Kasumi-1 (cell line): ENCODE measurements at places on chromosomes 5 and 9.

- DNase-seq = peak; percentile 61
These were observed 23.1 kb downstream of the ADRB2 start for GRCh38 chr5:148849461-148849860.

GRCh38 chr5:151158287-151158661, 695 bp upstream of the ANXA6 start:
- DNase-seq = no peak

- peak; percentile 81 for DNase-seq
These were observed 746 bp downstream of the CAST start for GRCh38 chr5:96662725-96663518.

DNA sequence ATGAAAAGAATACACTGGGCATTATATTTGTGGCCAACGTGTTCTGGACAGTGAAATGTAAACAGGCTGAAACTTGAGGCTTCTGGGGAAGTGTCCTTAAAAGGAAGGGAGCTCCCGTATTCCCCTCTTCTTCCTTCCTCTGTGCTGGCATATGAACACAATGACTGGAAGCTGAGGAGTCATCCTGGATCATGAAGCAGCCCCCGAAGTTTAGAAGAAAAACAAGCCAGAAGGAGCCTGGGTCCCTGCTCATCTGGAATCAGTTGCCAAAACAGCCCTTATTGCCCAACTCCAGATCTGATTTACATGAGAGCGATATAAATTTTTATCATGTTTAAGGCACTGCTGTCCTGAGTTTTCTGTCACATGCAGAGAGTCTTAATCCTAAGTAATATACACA, 65.4 kb upstream of the SLC1A1 start:
- DNase-seq = no peak

DNA sequence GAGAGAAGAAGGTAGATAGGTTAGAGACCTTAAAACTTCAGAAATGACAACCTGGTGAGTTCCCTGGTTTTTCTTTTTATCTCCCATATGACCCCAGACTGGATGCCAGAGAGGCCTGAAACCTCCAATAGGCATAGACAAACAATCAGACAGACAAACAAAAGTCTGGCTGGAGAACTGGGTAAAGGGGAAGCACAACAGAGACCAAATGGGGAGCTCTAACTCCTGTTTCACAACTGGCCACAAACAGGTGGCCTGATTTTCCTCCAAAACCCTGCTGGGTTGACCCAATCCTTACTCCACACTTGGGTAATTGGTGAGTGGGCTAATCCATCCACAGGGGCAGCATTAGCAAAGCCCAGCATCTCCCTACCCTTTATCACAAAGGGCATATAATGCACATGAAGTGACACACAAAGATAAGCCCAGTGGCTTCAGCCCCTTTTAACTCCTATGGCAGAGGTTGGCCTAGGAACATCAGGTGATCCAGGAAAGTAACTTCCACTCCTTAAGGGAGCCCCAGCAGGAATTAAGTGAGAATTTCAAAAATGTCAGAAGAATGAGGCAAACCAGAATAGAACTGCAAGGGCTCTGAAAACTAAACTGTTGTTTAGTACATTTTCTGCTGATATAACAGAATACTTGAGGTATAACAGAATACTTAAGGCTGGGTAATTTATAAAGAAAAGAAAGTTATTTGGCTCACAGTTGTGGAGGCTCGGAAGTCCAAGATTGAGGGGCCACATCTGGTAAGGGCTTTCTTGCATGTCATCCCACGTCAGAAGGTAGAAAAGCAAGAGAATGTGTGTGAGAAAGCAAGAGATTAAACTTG, 60.9 kb upstream of the ROR2 start:
- DNase-seq = no peak

DNA sequence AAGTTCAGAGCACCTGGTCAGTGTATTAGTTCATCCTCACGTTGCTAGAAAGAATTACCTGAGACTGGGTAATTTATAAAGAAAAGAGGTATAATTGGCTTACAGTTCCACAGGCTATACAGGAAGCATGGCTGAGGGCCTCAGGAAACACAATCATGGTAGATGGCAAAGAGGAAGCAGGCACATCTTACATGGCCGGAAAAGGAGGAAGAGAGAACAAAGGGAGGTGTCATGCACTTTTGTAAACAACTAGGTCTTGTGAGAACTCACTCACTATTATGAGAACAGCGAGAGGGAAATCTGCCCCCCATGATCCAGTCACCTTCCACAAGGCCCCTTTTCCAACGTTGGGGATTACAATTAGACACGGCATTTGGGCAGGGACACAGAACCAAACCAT, 28.8 kb upstream of the CAVIN4 start:
- DNase-seq = peak; percentile 14

DNA sequence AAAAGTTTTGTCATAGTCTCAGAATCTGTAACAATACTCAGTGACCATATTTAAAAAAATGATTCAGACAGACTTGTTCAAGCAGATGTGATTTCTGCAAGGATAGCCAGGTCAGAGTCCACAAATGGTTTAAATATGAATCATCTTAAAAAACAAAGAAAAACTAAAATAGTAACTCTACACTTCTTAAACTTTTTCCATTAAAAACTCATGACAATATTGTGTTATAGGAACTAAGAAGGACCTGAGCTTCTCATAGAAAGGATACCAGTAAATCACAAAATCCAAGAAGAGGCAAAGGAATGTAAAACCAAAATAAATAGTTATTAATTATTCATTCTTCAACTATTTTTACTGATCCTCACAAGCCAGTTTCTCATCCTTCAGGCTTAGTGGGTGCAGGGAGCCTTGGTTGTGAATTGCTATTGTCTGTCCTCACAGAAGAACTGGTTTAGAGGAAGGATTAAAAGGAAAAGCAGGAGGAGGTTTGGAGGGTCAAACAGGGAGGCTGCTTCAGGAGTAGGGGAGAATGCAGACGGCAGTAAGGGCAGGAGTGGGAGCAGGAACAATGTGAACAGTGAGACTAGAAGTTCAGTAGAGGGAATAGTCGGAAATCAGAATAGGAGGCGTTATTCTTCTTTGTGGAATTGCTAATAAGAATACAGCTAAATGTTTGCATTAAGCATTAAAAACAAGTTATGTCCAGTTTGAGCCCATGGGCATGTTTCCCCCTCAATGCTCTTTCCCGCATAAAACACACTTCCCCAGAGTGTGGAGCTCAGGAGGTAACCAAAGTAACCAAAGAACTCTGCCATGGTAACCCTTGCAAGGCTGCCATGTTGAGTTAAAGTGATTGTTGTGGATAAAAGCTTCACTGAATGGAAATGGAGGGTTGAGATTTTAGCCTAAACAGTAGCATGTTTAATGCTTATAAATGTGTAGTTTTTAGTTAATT, 110.7 kb downstream of the CCDC192 start:
- DNase-seq = no peak

DNA sequence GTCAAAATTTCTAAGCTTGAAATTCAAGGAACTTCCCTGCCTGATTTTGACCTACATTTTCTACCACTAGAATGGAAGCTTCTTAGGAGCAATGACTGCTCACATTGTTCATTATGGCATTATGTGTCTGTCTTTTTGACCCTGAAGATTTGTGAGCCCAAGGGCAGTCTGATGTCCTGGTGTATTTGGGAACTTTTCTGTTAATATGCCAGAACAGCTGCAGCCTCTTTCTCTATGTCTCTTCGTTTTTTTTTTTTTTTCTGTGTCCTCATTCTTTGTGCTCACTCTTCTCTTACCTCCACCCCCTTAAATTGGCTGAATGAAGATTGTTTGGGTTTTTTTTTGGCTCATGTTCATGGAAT, 34.8 kb upstream of the TMC1 start:
- DNase-seq = no peak

- no peak for DNase-seq
These were observed 63.8 kb upstream of the ZNF462 start for GRCh38 chr9:106799152-106799551.

- DNase-seq = no peak
These were observed at the start of gene CCL28 for GRCh38 chr5:43412156-43412555. Gene CCL28, minus strand, starts transcription at chr5:43412391. Its CDS starts 75 bp downstream, at chr5:43412316.

- no peak for DNase-seq
These were observed 77.8 kb downstream of the C9orf153 start for GRCh38 chr9:86181379-86182315.

DNA sequence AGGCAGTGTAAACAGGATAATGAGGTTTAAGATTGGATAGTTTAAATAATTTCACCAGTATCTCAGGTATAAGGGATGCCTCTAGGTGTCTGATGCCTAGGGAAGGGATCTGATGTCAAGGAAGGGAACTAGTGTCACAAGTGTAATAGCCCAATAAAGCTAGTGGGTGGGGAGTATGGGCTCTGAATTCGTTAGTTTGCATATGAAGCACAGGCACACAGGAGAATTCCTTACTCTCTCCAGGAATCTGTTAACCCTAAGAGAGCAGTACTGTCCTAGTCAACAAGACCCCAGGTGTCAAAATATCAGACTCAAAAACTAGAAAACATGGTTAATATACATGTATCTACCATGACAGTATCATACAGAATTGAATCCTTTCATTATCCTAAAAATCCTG, 352.5 kb upstream of the CYLC2 start:
- DNase-seq = no peak

DNA sequence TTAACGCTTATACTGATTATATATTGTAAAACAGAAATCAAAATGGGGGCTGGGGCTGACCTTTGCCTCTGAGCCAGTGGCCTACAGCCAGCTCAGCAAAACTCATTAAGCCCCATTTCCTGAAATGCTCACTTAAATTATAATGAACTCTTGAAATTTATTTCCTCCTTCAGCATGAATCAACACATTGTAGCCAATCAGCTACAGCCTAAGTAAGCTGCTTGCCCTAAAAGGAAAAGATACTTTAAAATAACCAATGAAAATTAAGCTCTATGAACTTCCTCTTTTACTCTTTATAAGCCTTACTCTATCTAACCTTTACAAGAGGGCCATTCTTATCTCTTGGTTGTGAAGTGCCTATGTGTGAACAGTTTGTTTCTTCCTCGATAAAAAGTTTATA, 33.5 kb upstream of the SUB1 start:
- peak; percentile 9 for DNase-seq

- peak; percentile 81 for DNase-seq
These were observed 30.1 kb downstream of the QRFP start for GRCh38 chr9:130866474-130866965.

DNA sequence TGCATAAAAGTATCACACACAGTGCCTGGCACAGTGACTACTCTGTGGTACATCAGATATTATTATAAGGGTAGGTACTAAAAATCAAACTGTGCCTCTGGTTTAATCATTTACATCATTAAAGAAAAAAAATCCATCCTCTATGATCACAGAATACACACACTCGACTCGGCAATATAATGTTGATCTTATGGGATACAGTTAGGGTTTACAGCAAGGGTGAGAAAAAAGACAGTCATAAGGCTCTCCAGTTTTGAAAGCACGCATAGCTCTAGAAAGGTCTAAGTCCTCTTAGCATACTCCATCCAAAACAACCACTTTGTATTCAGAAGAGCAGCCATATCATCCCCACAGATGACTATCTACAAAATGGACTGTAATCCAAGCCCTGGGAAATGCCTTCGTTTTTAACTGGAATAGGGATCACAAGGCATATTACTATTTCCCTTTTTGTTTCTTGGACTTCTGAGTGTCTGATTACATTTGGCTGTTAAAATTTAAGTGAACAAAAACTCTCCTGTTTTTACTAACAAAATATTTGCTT, 26.6 kb downstream of the TRPM3 start:
- no peak for DNase-seq

GRCh38 chr5:13477118-13477737, 467.3 kb downstream of the DNAH5 start:
- DNase-seq = no peak

DNA sequence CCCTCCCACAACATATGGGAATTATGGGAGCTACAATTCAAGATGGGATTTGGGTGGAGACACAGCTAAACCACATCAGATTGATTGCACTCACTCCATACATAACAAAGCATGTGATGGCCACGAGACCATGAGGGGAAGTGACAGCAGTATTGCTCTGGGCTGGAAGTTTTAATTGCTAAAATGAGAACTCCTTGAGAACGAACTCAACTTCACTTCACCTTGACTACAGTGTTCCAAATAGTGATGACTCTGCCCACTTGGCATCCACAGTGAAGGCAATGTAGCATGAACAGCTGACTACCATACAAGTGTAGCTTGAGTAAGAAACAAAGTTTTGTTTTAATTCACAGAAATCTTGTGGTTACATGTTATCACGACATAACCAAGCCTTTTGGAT, 739 bp upstream of the SPINK7 start:
- DNase-seq = no peak

GRCh38 chr9:22097707-22098106, 88.6 kb upstream of the CDKN2B start:
- no peak for DNase-seq

DNA sequence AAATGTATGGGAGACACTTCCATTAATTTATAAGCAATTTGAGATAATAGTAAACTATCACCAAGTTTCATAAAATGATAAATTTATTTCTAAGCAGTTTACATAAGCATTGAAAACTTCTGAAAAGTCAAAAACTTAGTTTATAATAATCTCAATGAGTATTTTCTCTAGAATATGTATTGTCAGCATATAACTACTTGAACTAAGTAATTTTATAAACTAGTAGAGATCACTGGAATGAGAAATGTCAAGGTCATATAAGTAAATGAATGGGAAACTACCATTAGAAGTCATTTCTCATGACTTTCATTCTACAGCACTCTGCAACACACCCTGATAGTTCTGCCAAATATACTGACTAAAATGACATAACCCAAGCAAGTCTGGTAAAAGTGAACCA, 3.4 kb downstream of the TBCA start:
- DNase-seq = no peak

DNA sequence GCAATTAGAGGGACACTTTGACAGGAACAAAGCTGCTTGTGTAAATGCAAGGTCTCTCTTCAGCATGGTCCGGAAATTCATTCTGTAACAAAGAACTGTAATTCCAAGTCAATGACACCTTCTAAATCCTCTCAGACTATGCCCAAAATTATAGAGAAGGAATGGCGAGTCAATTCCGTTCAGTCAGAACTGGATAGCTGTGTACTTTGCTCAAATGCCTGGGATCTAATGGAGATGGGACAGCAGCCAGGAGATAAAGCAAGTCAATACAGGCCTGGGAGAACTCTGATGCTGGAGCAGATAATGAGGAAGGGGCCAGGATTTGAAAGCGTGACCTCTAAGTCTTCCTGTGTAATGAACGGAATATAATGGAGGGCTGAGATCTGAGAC, 96.4 kb upstream of the SPRY4 start:
- DNase-seq = no peak

- no peak for DNase-seq
These were observed 43.4 kb downstream of the NKX2-5 start for GRCh38 chr5:173191561-173191960.

- DNase-seq = no peak
These were observed 25.0 kb upstream of the OCLN start for GRCh38 chr5:69467442-69468225.

GRCh38 chr9:16058131-16058549, 505.3 kb downstream of the CCDC171 start:
- peak; percentile 14 for DNase-seq

GRCh38 chr5:67201897-67202549, 5.4 kb upstream of the CD180 start:
- DNase-seq = no peak

- peak; percentile 47 for DNase-seq
These were observed 137.5 kb downstream of the CPLANE1 start for GRCh38 chr5:37111426-37112382.

GRCh38 chr9:75671354-75671753, 219.1 kb upstream of the PCSK5 start:
- peak; percentile 57 for DNase-seq

- no peak for DNase-seq
These were observed 210.1 kb downstream of the PAX5 start for GRCh38 chr9:36823934-36824333.

GRCh38 chr9:94222870-94223269, 36.2 kb upstream of the ZNF169 start:
- no peak for DNase-seq
